Hypothalamus (tissue), 51 donors: ENCODE measurements at places on chromosomes 7 and 10.

GRCh38 chr10:17153321-17153720 lies 23.7 kb upstream of the CUBN start:
- DNase-seq = no peak

GRCh38 chr7:106415433-106415832 lies 130.7 kb upstream of the NAMPT start:
- no peak for DNase-seq

GRCh38 chr10:120394446-120394845 lies 62.6 kb upstream of the PLPP4 start:
- DNase-seq = no peak

GRCh38 chr10:58943256-58943890 lies 233.1 kb upstream of the PHYHIPL start:
- no peak for DNase-seq

GRCh38 chr7:25900877-25901276 lies 251.1 kb upstream of the NFE2L3 start:
- DNase-seq = no peak
